ENCODE measurements at places on chromosomes 5 and 9.
A peak's percentile ranks its signal among the peaks of the same experiment; 100 is the strongest.

- no peak for DNase-seq
These were observed 45.5 kb upstream of the HSPA9 start for GRCh38 chr5:138620663-138621224.

- DNase-seq: no peak
These were observed 7.7 kb downstream of the ARHGAP26 start for GRCh38 chr5:142777850-142778249.

DNA sequence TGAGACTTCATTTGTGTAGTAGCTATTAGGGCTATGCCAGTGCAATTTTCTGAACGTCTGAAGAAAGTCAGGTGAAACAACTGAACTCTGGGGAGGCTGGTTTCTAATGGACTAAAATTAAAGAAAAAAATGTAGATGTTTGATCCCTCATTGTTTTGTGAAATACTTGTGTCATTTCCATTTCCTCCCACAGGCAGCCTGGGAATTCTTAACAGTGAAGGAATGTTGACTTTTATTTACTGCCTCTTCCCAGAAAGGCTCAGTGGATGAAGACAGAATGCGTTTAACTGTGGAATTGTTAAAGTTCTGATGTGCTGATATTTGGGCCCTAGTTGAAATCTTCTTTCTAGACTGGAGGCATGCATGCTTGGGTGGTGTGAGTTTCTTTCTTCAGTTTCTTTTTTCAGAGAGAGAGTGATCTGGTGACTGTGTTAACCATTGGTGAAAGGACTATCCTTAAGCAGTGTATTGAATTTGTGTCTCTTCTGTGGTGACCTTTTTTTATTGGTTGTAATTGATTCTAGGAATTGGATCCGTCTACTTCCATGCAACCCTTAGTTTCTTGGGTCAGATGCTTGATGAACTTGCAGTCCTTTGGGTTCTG is 15.5 kb downstream of the ACER2 start:
- no peak for DNase-seq

GRCh38 chr9:128193469-128194096 is 2.2 kb upstream of the CIZ1 start:
- DNase-seq: no peak

- DNase-seq: no peak
These were observed 96.1 kb upstream of the NFIL3 start for GRCh38 chr9:91519520-91520277.

DNA sequence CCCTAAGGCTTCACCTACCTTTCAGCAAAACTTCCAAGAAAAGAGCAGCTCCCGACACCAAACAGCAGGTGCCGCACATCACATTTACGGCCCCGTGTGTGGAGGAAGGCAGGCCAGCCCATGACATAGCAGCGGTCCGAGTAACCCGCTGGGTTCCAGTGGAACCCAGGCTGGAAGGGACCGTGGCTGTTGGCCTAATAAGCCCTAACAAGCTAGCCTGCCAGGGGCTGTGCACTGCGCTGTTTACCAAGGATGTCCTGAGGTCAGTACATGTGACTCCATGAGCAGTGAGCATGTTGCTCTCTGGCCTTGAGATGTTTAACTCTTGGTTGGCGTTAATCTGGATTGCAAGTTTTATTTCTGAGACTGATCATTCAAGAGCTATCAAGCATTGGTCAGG is 131.5 kb downstream of the FSTL4 start:
- no peak for DNase-seq

GRCh38 chr9:105967248-105967647 is 272.9 kb downstream of the TMEM38B start:
- no peak for DNase-seq

- no peak for DNase-seq
These were observed 29.3 kb downstream of the CDHR2 start for GRCh38 chr5:176578391-176578808.

- no peak for DNase-seq
These were observed 4.8 kb downstream of the NR2F1 start for GRCh38 chr5:93587597-93588351.

DNA sequence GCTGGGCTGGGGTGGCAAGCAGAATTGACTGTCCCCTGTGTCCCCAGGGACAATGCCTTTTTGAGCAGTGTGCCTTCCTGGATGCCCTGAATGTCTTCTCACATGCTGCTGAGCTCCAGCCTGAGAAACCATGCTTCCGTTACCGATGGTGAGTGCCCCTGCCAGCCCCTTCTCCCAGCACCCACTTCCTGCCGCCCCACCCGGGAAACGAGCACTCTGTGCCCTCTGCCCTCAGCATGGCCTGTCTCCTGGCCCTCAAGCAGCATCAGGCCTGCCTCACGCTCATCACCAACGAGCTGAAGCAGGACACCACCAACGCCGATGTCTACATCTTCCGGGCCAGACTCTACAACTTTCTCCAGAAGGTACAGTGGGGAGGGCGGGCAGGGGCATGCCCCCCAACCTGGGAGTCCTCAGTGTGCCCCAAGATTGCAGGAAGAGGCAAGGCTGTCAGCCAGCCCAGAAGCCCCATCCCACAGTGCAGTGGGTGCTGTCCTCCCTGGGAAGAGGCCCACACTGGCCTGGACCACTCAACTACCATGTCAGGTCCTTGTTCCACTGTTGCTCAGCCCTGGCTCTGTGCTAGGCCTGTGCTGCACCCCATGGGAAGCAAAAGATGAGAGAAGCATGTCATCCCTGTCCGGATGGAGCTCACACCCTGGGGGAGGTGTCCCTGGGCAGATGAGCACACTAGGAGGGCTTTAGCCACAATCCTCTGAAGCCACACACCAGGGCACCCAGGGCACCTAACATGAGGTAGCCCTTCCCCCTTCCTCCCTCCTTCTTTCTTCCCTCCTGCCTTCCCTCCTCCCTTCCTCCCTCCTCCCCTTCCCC is 4.4 kb downstream of the TTC16 start:
- DNase-seq: no peak

DNA sequence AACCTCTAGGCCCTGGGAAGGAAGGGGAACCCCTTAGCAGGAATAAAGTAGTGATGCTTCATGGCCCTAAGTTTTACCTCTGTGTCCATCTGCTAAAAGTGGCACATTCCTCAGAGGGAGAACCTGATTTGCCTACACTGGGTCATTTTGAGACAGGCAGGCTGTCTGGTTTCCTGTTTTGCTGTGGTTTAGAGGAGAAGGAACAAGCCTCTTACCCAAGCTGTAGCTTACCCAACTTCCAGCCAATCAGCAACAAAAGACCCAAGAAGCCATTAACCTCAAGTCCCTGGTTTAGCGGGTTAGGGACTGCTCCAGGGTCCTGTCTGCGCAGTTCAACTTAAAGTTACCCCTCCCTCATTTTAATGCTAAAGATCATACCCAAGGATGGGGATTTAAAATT is 411.0 kb downstream of the MAT2B start:
- no peak for DNase-seq

DNA sequence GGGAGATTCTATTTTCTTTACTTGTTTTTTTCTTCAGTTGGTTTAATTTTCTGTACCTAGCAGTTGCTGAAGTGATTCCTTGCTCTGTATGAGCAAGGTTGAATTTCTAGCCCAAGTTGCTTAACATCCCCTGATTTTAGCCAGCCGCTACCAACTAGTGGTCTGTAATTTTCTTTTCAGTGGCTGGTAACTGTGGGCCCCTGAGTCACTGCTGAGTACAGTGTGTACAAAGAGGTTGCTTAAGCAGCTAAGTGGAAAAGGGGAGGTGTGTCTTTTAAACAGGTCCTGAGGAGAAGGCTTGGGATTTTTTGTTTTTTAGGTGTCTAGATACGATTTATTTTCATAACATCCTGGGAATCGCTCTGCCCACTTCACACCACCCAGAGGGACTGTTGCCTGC is 254.7 kb downstream of the NR3C1 start:
- DNase-seq: no peak

DNA sequence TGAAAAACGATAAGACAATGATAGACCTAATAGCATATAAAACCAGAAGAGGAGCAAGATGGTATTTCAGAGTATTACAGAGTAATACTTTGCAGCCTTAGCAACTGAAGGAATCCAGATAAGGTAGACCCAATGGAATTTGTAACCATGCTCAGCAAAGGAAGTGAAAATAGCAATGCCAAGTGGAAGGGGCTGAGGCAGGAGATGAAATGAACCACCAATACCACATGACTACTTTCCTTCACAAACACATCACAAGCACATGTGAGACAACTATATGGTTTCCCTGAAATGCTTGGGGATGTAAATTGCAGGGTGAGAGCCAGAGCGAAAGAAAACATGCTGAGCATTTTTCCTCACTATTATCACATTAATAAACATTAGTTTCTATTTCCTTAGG is 79.8 kb upstream of the MELK start:
- no peak for DNase-seq

DNA sequence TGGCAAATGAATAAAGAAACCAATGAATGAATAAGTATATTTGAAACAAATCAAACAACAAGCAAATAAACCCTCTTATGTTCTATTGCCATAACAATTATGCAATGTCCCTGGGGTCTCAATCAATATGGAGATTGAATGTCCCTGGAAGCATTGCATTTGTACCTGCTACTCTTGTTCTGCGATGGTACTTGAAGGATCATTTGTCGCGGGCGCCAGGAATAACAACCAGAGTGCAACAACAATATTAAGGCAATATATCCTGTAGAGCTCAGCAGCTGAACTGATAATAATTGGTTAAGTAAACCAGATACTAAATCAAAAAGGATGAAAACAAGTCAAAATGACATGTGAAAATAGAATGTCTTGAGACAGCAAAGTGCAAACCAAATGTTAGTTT is 1001.9 kb upstream of the NUDT12 start:
- peak; percentile 81 for DNase-seq

DNA sequence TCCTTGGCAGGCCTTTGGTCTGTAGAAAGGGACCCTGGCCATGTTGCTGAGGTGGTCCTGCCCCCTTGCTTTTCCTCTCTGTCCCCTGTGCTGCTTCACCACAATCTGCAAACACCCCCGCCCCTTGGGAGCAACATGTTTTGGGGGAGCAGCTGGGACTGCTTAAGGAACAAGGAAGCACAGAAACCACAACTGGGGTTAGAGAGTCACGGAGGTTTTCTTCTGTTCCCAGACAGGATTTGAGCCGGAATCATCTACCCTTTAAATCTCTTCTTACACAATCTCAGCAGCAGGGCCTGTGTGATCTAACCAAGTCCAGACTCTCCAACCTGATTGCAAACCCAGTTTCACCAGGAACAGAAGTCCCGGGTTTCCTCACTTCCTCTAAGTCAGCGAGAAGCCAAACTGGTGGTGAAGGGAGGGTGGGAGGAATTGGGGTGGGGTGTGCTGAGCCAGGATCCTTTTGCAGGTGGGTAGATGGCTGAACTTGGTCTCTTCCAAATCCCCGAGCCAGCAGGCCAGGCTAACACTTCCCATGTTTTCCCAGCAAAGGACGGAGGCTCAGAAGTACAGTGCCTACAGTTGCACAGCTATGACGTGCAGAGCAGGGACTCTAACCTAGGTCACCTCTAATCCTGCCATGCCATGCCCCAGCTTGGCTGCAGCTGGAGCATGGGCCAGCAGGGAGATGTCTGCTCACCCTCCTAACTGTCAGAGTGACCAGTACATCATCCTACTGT is 25.0 kb downstream of the SH3PXD2B start:
- DNase-seq: no peak

- DNase-seq: no peak
These were observed 608 bp downstream of the ELOVL7 start for GRCh38 chr5:60843386-60843935.

DNA sequence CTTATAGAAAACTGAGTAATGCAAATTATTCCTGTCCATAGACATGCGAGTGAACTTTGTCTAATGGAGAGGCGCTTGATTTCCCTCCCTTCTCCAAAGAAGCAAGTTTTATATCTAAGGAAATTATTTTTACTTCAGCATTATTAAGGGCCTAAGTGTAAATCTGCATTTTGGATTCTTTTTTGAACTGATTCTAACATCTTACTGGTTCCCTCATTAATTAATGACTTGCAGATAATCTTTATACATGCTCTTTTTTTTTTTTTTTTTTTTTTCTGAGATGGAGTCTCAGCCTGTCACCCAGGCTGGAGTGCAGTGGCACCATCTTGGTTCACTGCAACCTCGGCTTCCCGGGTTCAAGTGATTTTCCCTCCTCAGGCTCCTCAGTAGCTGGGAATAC is 209.5 kb downstream of the TLE4 start:
- DNase-seq: no peak

DNA sequence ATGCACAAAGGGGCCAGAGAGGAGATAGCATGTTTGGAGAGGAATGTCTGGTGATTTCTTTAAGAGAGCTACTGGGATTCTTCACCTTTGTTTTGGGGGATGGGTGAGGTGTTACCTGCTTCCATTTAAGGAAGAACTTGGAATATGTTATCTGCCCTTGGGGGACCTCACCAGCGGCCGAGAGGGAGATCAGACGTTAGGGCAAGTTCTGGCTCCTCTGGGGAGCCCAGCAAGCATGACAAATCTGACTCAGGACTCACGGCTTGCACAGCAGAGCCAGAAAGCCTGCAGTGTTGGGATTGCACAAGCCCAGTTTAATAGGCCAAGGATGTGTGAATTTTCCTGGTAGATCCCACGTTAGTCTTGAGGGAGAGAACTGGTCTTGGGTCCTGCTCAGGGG is 40.3 kb downstream of the SLC28A3 start:
- DNase-seq: no peak

- no peak for DNase-seq
These were observed 3.9 kb downstream of the MXD3 start for GRCh38 chr5:177307544-177308363.

- no peak for DNase-seq
These were observed 451.3 kb downstream of the NFIB start for GRCh38 chr9:13862654-13863053.

GRCh38 chr5:88716101-88716500 is 166.9 kb downstream of the MEF2C start:
- DNase-seq: no peak

- DNase-seq: no peak
These were observed 480.9 kb upstream of the PAPPA start for GRCh38 chr9:115672477-115673316.

DNA sequence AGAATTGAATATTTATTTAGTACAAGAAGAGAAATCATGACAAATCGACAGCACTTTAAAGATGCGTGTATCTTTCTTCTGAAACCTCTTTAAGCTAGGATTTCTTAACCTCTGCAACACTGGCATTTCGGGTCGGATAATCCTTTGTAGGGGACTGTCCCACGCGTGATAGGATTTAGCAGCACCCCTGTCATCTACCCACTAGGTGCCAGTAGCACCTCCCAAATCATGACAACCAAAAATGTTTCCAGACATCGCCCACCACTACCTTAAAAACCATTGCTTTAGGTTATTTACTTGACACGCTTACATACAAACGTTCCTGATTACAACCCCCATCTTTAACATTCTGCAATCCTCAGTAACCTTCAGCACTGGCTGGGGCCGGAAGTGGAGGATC is 223.1 kb downstream of the TRIM32 start:
- DNase-seq: no peak

- no peak for DNase-seq
These were observed 112.6 kb downstream of the GALNT10 start for GRCh38 chr5:154303133-154303532.

- DNase-seq: no peak
These were observed 35.5 kb downstream of the FBXO10 start for GRCh38 chr9:37540634-37541033.

- DNase-seq: no peak
These were observed 148.2 kb upstream of the PLPPR1 start for GRCh38 chr9:100880284-100880683.

GRCh38 chr9:81530846-81531245 is 158.5 kb downstream of the TLE1 start:
- DNase-seq: no peak

- DNase-seq: no peak
These were observed 2.5 kb upstream of the PSMD5 start for GRCh38 chr9:120845255-120845654.

Measured in NCI-H1436 treated with DMSO at 0.1 percent for 48 hours (cell line).